Endothelial cell of umbilical vein (primary cell): ENCODE measurements at places on chromosomes 7 and 10. TPM values are rescaled to one million over a fixed set of nuclear protein-coding genes. Genes with fewer than 3 reads are reported as not detected.

GRCh38 chr10:122713091-122713885 lies 13.6 kb upstream of the C10orf120 start:
- DNase-seq: no peak

- DNase-seq: no peak
These were observed 867.1 kb upstream of the PHF14 start for GRCh38 chr7:10106609-10107008.

DNA sequence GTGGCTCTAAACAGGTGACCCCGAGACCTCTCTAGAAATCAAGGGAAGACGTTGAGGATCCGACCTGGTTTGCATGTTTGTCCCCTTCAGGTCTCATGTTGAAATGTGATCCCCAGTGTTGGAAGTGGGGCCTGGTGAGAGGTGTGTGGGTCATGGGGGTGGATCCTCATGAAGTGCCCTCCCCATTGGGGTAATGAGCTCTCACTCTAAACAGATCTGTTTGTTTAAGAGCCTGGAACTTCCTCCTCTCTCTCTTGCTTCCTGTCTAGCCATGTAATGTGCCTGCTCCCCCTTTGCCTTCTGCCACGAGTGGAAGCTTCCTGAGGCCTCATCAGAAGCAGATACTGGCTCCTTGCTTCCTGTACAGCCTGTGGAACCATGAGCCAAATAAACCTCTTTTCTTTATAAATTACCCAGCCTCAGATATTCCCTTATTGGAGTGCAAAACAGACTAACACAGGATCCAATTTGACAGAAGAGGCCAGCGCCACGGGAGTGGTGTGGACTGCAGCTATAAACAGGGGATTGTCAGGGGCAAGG lies 10.8 kb upstream of the POLM start:
- DNase-seq: no peak

BBIP1 gene
- 32.8 and 34.9 TPM in 2 replicates for total RNA-seq

NUPR2 gene
- total RNA-seq: not detected in 2 replicates

GRCh38 chr7:4832711-4833110 lies 29.1 kb downstream of the PAPOLB start:
- DNase-seq: no peak

DNA sequence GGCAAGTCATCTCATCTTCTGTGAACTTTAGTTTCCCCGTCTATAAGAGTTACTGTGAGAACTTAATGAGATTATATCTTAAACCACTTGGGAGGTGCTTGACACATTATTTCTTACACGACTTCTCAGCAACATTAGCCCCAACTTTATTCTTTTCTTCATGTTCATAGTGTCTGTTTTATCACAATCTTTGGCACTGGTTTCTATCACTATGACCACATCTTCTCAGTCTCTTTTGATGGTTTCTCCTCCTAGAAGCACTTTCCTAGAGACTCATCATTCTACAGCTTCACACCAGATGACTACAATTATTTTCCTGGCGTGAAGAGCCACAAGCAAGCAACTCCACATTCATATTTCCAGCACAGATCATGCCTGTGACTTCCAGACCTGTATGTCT lies 26.5 kb upstream of the BET1 start:
- no peak for DNase-seq

- DNase-seq: no peak
These were observed 144.4 kb downstream of the MAPK8 start for GRCh38 chr10:48450741-48451466.

GRCh38 chr7:156224833-156225225 lies 412.6 kb upstream of the SHH start:
- no peak for DNase-seq

GRM3 gene
- total RNA-seq: not detected in 2 replicates

DNA sequence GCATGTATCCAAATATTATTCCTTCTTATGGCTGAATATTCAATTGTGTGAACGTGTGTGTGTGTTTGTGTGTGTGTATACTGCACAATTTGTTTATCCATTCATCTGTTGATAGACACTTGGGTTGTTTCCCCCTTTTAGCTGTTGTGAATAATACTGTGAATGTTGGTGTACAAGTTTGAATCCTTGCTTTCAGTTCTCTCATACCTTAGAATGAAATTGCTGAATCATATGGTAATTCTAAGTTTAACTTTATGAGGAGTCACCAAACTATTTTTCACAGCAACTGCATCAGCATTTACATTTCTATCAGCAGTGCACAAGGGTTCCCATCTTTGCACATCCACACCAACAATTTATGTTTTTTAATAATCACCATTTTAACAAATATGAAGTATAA lies 86.9 kb upstream of the GATAD1 start:
- no peak for DNase-seq

ELAPOR2 gene
- total RNA-seq: 43.8 and 63.5 TPM in 2 replicates

GRCh38 chr7:4758791-4759190 lies 16.6 kb upstream of the AP5Z1 start:
- DNase-seq: no peak
